ENCODE measurements at places on chromosomes 3 and 15.
A peak's percentile ranks its signal among the peaks of the same experiment; 100 is the strongest.

DNA sequence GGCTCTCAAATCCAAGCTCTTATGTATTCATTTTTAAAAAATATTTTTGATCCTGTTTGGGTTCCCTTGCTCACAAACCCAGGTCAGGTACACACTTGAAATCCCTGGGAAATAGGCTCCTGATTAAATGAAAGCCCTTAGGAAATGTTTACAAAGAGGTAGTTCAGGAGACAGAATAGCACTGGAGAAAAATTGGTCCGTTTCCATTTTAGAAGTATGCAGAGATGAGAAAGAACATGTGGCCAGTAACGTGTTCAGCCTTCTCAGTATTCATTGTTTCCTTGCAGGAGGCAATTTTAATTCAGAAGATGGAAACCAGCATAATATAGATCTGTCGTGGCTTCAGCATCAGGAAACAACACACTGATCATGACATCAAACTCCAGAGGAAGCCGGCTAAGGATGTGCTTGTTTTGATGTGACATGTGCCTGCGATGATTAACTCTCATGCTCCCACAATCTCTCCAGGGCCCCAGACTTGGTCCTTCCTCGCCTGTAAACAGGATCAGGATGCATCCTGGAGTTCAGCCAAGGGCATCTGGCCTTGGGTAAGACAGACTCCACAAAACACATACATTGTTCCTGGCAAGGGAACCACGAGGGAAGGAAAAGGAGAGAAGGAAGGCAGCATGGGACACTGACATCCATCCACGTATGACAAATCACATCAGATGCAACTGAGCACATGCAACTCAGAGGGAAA, 350.5 kb upstream of the THBS1 start:
- DNase-seq, result no peak

GRCh38 chr3:156373095-156373494, 181.8 kb downstream of the SSR3 start:
- DNase-seq, result no peak

DNA sequence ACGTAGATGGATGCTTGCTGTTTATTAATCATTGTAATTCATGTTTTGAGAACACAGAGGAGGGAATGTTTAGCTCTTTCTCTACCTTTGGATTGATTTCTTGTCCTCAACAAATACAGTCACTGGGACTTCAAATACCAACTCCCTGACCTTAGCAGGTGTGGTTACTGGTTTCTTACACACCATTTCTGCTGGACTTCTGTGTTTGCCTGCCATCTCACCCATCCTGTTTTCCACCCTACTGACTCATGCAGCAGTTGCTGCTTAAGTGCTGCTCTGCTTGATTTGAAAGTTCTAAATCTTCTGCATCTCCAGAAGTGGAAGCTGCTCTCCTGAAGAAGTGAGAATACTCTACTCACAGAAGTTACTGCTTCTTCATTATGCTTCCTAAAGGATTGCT, 170.3 kb downstream of the ZPLD1 start:
- no peak for DNase-seq

GRCh38 chr3:111568911-111569310, 26.2 kb downstream of the ZBED2 start:
- no peak for DNase-seq

- DNase-seq, result no peak
These were observed 68.0 kb downstream of the TFG start for GRCh38 chr3:100777271-100777670.

DNA sequence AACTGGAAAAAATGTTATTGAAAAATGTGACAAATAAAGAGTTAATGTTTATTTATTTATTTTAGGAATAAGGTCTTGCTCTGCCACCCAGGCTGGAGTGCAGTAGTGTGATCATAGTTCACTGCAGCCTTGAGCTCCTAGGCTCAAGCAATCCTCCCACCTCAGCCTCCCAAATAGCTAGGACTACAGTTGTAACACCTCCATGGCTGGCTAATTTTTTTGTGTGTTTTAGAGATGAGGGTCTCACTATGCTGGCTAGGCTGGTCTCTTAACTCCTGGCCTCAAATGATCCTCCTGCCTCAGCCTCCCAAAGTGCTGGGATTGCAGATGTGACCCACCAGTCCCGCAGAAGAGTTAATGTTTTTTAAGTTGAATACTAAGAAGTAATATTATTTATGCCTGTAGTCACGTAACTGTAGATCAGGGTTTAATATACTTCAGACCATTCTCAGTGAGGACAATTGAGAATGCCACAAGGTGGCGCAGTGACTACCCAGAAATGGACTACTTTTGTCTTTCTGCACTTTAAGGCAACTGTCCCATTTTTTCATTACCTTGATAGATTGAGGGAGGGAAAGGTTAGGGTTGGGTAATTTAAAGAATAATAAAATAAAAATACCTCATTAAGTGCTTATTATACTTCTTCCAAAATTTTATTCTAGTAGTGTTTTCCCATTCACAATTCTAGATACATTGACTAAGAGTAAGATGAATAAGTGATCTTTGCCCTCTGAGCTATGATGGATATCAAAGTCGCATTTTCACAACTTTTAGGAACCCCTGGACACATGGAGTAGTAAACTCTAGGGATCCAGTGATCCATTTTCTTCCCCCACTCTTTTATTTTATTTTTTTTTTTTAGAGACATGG, 6.0 kb downstream of the MUC13 start:
- peak; percentile 77 for DNase-seq

DNA sequence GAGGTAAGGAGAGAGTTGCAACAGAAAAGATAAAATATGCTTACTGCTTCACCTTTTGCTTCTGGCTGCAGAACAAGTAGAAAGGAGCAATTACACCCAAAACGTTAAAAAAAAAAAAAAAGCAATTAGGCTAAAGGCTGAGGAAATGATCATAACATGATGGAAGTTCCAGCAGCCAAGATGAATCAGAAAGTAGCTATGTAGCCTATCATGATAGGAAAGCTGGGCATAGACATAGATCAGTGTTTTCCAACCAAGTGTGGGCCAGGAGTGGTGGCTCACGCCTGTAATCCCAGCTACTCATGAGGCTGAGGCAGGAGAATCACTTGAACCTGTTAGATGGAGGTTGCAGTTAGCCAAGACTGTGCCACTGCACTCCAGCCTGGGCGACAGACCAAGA, 52.6 kb downstream of the AGTR1 start:
- DNase-seq, result no peak

GRCh38 chr15:92116330-92116729, 262.8 kb downstream of the SLCO3A1 start:
- no peak for DNase-seq

DNA sequence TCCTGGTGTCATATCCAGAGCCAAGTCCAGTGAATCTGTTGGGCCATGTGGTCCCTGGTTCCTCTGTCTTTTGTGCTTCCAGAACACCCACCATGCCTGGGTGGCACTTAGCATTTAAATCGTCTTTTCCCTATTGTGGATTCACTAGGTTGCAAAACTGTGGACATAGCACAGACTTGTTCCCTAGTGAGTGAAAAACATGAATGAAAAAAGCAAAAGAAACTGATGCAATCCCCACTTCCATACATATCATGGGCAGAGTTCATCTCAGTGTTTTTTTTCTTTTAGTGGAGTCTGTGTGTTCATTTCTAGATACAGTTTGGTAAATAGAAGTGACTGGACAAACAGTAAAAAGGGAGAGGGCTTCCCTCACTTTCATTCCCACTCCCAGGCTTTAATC, 170.5 kb downstream of the SLCO3A1 start:
- DNase-seq, result no peak

DNA sequence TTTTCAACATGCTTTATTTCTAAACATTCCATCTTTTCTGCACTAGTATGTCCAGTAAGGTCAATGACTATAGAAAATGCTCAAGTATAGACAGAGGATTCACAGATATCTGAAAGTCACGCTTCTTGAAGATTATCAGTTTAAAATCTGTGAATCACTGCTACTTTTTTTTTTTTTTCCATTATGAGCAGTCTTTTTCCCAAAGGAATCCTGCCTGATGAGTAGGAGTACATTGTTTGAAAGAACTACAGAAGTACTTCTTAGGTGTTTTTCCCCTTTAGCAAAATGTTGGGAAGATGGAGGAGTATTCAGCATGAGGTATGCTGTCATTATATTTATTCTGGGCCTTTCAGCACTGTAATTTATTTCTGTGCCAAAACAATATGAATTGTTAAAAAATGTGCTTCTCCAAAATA, 266.2 kb downstream of the NLGN1 start:
- DNase-seq, result no peak

DNA sequence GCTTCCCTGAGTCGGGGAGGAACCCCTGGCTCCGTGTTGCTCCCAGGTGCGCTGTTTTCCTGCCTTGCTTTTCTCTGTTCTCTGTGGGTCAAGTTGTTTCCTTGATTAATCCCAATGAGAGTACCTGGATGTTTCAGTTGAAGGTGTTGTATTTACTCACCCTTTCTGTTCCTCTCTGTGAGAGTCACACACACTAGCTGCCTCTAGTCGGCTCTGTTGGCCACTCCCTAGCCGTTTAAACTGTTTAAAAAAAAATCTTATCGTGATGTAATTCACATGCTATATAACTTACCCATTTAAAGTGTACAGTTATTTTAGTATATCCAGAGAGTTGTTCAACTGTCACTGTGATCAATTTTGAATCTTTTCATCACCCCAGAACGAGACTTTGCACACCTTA, 74.0 kb downstream of the AKAP13 start:
- DNase-seq, result no peak

DNA sequence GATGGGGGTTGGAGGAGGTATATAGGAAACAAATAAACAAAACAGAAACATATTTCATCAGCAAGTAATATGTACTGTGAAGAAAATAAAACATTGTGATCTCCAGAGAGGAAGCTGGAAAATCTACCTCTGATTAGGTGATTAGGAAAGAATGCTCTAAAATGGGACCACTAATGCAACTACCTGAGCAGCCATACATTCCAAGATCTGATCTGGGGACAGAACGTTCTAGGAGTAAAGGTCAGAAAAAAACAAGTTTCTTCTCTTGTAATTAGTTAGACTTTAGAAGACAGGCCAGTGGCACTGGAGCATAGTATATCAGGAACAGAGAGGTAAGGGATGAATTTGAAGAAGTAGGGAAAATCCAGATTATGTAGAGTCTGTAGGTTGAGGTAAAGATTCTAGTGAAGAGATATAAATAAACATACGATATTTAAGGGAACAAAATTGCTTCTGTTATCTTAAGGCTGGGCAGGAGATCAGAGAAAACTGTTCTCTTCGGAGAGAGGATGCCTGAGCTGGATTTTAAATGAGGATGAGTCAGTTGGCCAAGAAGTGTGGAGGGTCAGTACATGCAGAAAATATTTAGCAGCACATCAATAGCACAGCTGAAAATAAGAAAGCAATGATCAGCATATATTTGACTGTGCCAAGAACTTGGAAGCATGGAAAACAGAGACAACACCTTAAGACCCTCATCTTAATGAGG, 429.5 kb downstream of the NLGN1 start:
- DNase-seq, result no peak

DNA sequence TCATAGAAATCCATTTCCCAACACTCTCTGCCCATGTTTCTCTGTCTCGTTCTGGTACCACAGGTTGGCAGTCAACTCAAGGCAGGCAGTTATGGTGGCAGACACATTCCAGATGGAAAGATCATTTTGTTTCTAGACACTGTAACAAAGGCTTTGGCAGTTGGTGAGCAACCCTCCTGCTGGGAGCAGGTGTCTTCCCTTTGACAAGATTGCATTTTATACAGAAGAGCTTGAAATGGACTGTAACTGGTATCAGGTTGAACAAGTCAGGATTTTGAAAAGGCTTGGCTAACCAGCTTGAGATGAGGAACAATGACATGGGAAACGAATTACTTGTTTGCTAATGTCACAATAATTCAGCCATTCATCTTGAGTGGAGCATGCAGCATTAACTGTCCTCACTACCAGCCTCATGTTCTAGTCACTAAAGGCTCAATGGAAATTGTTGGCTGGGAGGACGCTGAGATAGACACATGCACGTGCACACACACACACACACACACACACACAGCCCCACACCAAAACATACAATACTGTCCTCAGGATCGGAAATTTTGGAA, 170.0 kb downstream of the SEMA6D start:
- no peak for DNase-seq

DNA sequence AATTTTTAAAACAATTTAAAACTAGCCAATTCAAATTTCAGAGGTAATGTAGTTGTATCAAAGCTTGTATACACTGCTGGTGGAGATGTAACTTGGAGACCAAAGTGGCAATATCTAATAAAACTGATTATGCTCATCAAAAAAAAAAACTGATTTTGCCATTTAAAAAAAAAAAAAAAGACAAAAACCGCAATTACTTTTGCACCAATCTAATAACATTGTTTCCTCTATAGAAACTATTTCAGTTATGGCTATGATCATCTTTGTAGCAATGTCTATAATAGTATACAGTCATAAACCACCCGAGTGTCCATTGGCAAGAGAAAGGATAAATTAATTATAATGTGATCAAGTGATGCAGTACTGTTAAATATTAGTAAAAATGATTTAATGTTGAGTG, 149.3 kb upstream of the SEMA6D start:
- no peak for DNase-seq

DNA sequence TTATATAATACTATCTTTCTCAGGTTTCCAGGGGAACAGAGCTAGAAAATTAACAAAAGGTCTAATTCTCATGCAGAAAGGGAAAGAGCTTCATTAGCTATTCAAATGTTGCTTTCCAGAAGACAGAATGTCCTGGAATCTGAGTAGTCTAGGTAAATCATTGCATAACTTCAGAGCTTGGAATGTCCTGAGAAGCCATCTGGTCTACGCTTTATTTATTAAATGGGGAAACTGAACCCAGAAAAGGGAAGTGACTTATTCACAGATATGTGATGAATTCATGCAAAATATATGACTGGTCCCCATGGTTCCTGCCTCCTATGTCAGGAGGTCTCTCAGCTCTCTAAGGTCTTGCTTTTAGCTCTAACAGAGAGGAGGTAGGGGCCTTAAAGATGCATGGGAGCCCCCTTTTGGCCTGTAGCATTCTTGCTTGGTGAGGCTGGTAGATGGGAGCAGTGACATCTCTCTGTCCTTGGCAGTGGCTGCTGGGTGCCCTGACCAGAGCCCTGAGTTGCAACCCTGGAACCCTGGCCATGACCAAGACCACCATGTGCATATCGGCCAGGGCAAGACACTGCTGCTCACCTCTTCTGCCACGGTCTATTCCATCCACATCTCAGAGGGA, 99.2 kb downstream of the CEMIP start:
- DNase-seq, result peak; percentile 37

GRCh38 chr3:194235160-194235559, 99.2 kb downstream of the HES1 start:
- no peak for DNase-seq

DNA sequence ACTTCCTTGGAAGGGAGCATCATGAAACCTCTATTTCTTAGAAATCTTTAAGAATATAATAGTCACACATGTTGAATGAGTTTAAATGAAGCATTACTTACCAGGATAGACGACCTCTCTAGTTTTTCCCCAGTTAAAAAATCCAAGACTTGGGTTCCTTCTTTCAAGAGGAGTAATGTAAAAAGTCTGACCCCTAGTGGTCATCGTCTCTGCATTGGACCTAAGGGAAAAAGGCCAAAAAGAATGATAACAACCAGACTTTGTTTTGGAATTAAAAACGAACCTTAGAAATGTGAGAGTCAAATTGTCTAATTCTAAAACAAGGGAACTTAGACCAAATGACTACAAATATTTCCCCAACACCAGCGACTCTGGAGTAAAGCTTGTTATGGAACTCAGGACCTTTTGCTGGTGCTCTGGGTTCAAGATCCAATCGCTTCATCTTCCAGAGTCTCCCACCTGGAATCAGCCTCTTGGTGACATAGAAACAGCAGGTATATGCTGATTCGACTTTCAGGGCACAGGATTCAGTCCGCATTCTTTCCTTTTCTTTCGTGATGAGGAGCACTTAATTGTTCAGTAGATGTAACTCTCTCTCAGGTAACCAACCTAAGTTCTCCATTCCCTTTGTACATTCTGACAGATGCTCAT, 214.8 kb upstream of the TPRG1 start:
- DNase-seq, result peak; percentile 89

- no peak for DNase-seq
These were observed 206.8 kb downstream of the MAGI1 start for GRCh38 chr3:65831733-65832425.
